Large intestine (tissue), 12 donors: ENCODE measurements at places on chromosomes 1 and 21. TPM values are rescaled to one million over a fixed set of nuclear protein-coding genes. Genes with fewer than 3 reads are reported as not detected.

The TOR1AIP2 gene
- polyA plus RNA-seq: 54.0 TPM

The BRINP3 gene
- 34.4 TPM for polyA plus RNA-seq

The TTC39A gene
- 19.2 TPM for polyA plus RNA-seq

The AMY1A gene
- not detected for polyA plus RNA-seq

The GRIK3 gene
- polyA plus RNA-seq: 4.5 TPM

The GSTM5 gene
- 7.2 TPM for polyA plus RNA-seq

The SAMSN1 gene
- 3.4 TPM for polyA plus RNA-seq

The PLD5 gene
- 0.36 TPM for polyA plus RNA-seq

The LIN9 gene
- polyA plus RNA-seq: 5.4 TPM
